HAP-1 (cell line): ENCODE measurements at places on chromosomes 4 and X.

DNA sequence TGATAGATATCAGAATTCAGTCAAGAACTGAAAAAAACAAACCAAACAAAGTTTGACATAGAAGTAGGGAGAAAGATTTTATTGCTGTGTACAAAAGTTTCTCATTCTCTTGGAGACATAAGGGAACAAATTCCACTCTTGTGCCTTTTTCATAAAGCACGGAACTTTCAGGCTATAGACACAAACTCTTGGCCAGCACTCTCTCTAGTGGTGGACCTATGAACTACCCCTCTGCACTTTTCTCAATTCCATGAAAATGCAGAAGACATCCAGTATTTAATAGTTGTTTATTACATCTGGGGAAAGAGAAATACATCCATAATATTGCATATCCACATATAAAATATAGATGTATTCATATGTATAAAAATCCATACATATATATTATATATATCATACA lies 291.6 kb upstream of the HS3ST1 start:
- DNase-seq = no peak

DNA sequence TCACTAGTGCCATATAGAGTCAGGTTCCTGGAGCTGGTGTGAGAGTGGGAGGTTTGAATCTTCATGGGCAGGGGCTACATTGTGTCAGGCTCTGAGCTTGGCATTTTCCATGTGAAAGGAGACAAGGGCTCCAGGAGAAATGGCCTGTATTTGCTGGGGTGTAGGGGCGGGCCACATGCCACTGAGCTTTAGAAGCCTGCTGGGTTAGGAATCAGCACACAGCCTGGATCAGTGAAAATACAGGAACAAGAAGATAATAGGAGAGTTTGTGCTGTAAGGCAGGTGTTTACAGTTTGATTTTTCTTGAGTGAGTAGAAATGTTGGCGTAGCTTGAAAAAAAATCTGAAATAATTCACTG lies 35.4 kb downstream of the TBC1D14 start:
- no peak for DNase-seq

- no peak for DNase-seq
These were observed 6.3 kb downstream of the ALG13 start for GRCh38 chrX:111687305-111687704.

DNA sequence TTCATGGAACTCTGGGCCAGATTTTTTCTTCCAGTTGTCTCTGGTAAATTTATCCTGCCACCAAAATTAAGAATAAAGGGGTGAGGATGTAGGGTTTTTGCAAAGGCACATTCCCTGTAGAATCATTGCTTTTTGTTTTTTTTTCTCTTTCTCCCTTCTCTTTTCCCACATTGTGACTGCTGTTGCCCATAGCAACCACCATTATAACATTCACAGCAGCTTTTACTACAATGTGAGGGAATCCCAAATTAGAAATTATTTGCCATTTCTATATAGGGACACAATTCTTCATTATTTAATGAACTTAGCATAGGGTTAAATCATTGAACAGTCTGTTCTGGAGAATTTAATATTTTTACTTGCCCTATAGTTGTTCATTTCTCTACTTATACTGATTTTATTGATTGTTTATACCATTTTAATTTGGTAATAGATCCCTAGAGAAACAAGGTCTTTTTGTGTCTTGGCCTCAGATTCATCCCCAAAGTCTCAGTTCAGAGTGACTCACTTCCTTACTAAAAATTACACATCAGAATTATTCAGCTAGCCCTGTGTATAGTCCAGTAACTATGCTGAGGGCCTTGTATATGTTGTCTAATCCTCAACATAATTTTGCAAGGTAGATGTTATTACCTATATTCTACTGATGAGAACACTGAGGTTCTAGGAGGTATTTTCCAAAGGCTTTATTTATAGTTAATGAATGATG lies 80.8 kb upstream of the ANK2 start:
- DNase-seq = no peak

DNA sequence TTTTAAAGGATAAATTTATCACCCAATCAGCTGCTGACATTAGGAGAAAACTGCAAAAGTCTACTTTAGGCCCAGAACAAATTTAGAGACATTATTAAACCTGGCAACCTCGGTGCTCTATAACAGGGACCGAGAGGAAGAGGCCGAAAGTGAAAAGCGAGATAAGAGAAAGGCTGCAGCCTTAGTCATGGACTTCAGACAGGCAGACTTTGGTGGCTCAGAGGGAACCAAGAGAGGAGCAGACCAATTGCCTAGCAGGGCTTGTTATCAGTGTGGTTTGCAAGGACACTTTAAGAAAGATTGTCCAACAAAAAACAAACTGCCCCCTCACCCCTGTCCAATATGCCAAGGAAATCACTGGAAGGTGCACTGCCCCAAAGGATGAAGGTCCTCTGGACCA lies 12.8 kb upstream of the UGT2B10 start:
- DNase-seq = no peak

GRCh38 chrX:141405486-141405852 lies 163.2 kb upstream of the SPANXC start:
- no peak for DNase-seq

DNA sequence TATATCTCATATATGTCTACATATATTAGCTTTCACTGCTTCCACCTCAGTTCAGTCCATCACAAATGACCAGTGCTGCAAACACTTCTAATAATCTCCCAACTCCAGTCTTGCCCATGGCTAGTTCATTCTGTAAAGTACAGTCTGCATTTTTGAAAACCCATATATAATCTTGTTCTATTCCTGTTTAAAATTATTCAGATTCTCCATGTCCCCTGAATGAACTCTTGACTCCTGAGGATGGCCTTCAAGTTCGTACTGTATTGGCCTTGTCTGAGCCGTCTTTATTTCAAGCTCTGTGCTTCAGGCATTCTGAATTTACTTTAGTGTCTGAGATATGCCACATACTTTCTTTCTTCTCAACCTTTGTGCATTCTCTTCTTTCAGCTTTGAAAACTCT lies 84.7 kb downstream of the PTPN13 start:
- DNase-seq = no peak

GRCh38 chr4:42331914-42332368 lies 65.3 kb upstream of the SHISA3 start:
- no peak for DNase-seq

DNA sequence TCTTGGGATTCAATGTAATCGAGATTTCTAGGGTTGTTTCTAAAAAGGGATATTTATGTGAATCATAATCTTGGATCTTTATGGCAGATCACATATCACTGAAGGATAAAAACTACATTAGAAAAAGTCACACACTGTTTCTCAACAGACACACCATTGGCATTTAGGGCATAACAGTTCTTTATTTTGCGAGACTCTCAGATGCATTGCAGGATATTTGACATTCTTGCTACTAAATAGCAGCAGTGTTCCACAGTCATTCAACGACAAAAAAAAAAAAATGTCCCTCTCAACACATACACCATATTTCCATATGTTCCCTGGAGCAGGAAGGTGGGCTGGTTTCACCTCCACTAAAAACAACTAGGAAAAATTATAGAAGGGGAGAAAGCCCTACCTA lies 243.4 kb upstream of the PCDH18 start:
- DNase-seq = no peak

DNA sequence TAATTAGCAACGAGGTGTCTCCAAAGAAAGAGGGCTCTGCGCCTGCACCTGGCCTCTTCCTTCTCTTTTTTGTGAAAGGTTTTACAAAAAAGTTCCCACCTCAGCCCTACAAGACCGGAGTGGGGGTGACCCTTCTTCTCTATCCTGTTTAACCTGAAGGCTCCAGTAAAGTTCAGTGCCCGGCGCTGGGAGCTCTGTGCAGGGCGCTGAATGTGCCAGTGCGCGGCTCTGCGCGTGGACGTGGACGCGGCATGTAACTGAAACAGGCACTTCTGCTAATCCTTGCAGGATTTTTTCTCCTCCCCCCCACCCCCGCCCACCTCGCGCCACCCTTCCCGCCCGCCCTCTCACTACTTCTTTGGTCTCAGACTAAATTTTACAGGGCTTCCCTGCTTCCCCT lies 2.4 kb downstream of the GPR50 start:
- DNase-seq = no peak

- peak; percentile 6 for DNase-seq
These were observed 68.4 kb downstream of the MAOB start for GRCh38 chrX:43813898-43814297.

DNA sequence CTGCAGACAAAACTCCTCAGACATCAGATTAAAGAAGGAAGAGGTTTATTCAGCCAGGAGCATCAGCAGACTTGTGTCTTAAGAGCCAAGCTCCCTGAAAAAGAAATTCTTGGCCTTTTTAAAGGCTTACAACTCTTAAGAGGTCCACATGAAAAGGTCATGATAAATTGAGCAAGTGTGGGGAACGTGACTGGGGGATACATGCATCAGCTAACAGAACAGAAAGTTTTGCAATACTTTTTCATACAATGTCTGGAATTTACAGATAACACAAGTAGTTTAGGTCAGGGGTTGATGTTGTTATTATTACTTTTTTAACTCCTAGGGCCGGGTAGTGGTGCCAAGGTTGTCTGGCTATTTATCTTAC lies 55.6 kb upstream of the RBMX start:
- no peak for DNase-seq

GRCh38 chr4:6987588-6987961 lies 55.6 kb upstream of the TADA2B start:
- DNase-seq = peak; percentile 38

DNA sequence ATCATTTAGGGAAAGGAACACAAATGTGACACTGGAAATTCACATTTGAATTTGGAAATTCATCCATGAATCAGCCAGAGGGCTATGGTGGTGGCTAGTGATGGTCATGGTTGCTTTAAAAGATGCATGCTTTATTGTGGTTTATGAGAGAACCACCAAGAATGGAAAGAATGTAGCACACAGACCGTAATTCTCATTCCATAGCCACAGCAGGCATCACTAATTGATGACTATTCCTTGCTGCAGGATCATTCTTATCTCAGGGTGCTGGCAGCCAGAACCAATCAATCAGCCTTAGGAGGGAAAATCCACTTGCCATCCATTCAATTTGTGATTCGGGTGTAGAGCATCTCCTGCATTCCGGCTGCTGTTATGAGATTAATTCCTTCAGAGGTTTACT lies 115.6 kb downstream of the DHRSX start:
- no peak for DNase-seq

- DNase-seq = peak; percentile 41
These were observed 352.7 kb upstream of the IGFBP7 start for GRCh38 chr4:57462843-57463242.

DNA sequence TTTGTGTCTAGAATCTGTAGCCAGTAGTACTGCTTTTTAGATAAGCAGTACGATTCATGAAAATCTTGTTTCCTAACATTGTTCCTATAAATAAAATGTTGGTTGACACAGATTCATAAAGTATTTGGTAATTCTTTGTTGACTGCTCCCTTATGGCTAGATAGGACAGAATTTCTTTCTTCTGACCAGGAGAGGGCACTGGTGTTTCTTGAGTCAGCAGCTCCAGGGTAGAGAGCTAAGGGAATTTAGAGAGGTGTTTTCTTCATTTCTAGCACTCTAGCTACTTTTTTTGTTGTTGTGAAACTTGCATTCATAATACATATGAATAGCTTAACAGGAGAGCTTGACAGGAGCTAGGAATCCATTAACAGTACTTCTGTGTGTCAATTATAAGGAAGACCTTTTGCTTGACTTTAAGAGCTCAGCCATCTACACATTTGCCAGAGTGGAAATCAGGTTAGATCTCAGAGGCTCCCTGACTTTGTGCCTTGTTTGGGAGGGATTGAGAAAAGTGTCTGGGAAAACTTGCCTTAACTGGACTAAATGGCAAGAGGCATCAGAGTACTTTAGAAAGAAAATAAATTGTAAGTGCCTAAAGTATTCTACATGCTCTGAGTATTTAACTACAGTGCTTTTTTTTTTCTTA lies 756.1 kb downstream of the SH3BGRL start:
- DNase-seq = peak; percentile 39

DNA sequence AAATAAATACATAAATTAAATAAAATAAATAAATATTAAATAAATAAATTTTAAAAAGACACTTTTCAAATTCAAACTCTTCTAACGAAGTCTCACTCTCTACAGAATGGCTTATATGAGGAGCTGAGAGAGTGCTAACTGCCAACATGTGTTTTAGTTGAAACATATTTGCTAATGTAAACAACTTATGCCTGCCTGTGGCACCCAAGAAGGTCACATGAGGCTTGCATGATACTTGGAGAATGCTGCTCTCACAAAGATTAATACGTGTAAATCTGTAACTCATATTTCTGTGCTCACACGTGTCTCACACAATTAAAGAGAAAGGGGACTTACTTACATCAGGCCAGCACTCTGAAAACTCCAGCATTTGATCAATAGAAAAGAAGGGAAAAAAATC lies 43.2 kb upstream of the PITX2 start:
- DNase-seq = no peak

DNA sequence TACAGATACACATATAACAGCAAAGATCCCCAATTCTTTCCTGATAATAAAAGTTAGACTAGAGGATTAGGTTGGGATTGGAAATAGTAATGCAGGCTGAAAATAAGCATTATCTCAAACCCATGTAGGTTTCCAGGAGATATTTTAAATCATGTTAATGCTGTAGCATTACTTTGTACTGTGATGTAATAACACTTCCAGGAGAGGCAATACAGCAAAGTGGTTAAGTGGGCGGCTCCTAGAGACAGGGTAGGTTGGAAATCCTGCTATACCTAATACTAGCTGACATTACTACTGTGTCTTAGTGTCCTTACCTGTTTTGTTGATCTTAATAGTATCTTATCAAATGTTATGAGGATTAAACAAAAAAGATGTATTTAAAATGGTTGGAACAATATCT lies 9.6 kb downstream of the PAICS start:
- no peak for DNase-seq

GRCh38 chr4:121472937-121473721 lies 92.3 kb upstream of the QRFPR start:
- DNase-seq = no peak

DNA sequence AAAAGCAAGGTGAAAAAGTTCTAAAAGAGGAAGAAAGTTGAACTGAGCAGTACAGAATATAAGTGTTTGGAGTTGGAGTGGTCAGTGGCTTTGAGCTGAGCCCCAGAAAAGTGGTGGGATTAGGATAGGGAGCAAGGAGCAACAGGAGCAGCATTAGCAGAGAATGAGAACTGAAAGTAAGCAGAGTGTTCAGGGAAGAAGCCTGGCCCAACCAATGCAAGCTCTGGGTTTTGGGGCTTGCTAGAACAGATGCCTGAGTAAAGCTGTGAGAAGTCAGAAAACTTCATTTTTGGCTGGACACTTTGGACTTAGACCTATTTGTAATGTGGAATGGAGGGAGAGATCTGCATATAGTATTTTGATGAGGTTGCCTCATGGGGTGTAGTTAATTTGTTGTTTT lies 17.8 kb downstream of the JADE1 start:
- no peak for DNase-seq
